ENCODE measurements at places on chromosomes 5 and 9. TPM values are rescaled to one million over a fixed set of nuclear protein-coding genes. Genes with fewer than 3 reads are reported as not detected.

DNA sequence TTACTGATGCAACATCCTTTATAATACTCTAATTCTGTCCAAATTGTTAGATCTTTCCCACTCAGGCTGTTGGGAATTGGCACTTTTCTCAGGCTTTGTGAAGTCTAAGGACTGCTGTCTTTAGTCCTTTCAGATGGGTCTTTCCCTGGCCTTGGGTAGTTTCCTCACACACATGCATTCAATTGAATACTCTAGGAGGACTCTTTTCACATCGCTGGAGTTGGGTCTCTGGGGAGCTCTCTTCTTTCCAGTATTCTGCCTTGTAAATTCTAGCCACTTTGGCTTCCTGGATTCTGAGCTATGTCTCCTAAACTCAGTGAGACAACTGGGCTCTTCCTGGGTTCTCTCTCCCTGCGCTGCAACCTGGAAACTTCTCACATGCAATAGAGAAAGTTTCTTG is 215.5 kb downstream of the SNX18 start:
- no peak overlapping the region for H3K4me3 ChIP-seq
- no peaks in the 10 kb centered on the region for H3K27me3 ChIP-seq
- DNase-seq = no peak
- no peaks in the 10 kb centered on the region for H3K36me3 ChIP-seq

GRCh38 chr9:76772686-76773445 is 8.6 kb downstream of the PCA3 start:
- no peaks in the 10 kb centered on the region for H3K4me1 ChIP-seq
- H3K36me3 ChIP-seq = no peaks in the 10 kb centered on the region
- no peak overlapping the region for H3K4me3 ChIP-seq
- no peaks in the 10 kb centered on the region for H3K27me3 ChIP-seq
- DNase-seq = no peak

DNA sequence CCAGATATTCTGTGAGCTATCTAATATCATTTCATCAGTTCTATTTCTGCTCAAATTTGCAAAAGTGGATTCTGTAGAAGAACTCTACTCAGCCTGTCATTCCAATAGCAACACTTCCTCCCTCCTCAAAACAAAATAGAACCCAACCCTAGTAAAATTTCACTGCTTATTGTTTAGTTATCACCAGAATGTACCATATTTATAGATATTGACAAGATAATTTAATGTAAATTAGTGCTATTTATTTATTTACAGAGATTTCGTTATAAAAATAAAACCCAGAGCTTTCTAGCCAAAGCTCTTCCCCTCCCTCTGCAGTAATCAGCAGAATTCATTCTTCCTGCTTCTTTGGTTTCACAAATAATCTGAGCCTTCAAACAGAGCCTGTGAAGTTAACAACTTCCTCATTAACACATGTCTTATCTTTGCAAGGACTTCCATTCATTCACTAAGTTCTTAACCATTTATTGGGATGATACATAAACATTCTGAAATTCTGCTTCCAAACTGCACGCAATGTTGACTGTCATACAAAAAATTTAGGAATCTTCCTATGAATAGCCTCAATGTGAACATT is 73.7 kb upstream of the PJA2 start:
- DNase-seq = no peak
- no peak overlapping the region for H3K4me3 ChIP-seq
- H3K36me3 ChIP-seq = no peaks in the 10 kb centered on the region
- peaks cover 44% of the 10 kb centered on the region for H3K4me1 ChIP-seq
- no peak overlapping the region for H3K27ac ChIP-seq
- H3K27me3 ChIP-seq = no peaks in the 10 kb centered on the region

DNA sequence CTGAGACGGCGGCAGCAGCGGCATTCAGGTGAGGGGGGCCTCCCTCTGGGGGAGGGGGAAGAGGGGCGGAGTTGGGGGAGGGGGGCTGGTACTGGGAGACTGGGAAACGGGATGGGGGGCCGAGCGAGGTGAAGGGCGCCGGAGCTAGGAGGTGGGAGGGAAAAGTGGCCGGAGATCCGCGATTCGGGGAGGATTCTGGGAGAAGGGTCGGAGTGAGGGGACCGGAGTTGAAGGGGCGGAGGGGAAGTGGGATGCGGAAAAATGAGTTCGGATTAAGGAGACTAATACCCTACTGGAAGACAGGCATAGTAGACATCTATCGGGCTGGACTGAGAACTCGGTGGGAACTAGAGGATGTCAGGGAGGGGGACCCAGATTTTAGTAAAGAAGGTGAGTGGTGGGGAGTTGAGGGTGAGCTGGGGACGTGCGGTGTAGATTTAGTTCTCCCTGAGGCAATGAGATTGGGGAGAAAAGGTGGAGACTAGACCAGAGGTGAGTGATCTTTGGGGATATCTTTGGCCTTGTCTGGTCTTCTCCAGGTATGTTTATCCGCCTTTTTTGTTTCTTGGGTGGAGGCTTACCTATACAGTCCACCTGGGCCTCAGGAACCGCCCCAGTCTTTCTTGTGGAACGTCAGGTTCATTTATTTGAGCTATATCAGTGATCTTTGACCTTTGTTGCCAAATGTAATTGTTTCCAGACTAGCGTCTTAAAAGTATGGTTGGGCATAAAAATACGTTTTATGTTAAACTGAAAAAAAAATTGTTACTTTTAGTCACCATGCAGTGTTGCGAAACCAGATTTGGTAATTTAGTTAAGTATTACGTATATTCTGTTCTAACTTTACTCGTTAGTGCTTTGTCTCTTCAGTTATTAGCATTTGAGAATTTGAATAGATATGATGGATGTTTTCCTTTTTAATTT is 632 bp downstream of the UBAP1 start:
- H3K4me3 ChIP-seq = peak overlapping the region; percentile 92
- DNase-seq = peak; percentile 67
- no peaks in the 10 kb centered on the region for H3K4me1 ChIP-seq

DNA sequence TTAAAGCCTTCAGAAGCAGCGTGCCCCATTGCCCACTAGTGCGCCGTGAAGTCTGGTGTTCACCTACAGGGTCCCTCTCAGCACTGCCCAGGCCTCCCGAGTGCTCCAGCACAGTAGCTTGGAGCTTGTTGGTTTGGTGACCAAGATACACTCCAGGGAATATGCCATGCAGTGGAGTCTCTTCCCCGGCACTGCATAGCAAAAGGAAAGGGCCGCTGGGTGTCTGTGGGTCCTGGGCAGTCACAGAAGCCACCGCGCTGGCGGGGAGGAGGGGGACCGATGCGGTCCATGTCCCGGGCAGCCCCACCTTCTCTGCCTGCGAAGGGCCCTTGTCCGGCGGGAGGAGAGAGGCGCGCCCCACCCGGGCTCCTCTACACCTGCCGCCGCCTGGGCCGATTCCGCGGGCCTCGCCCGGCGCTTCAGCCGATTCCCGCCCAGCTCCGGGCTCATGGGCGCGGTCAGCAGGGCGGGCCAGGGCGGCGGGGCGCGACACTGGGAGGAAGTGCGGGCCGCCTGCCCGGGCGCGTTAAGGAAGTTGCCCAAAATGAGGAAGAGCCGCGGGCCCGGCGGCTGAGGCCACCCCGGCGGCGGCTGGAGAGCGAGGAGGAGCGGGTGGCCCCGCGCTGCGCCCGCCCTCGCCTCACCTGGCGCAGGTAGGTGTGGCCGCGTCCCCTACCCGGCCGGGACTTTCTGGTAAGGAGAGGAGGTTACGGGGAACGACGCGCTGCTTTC is at the start of gene SYK:
TSS of gene SYK (plus strand) at position 579 of the 732 bp plus-strand sequence. CDS start 42,080 bp downstream, outside the sequence.
- peak; percentile 43 for DNase-seq
- H3K27me3 ChIP-seq = no peaks in the 10 kb centered on the region
- no peaks in the 10 kb centered on the region for H3K4me1 ChIP-seq
- peak within 1 kb of the TSS; percentile 50 for H3K4me3 ChIP-seq
- no peak within 1 kb of the TSS for H3K27ac ChIP-seq

DNA sequence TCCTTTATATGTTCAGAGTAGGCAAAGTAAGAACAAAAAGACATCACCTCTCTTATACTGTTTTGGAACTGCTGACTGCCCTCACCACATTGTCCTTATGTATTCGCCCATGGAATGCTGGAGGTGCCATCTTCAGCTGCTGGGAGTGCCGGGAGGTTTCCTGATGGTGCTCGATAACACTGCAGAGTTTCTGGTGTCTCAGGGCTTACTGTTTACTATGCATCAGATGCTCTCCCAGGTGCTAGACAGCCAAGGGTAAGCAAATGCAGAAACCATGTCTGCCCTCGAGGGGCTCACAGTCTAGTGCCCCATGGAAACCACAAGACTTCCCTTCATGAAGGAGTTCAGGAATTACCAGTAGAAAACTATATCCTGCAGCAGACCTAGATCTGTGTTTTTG is 70.1 kb upstream of the SMIM23 start:
- H3K4me3 ChIP-seq = no peak overlapping the region
- H3K27me3 ChIP-seq = no peaks in the 10 kb centered on the region
- no peak overlapping the region for H3K27ac ChIP-seq
- H3K36me3 ChIP-seq = no peaks in the 10 kb centered on the region
- no peak for DNase-seq
- H3K4me1 ChIP-seq = no peaks in the 10 kb centered on the region

GRCh38 chr9:97808415-97808814 is 44.6 kb upstream of the FOXE1 start:
- H3K4me3 ChIP-seq = no peak overlapping the region
- no peak overlapping the region for H3K27ac ChIP-seq

DNA sequence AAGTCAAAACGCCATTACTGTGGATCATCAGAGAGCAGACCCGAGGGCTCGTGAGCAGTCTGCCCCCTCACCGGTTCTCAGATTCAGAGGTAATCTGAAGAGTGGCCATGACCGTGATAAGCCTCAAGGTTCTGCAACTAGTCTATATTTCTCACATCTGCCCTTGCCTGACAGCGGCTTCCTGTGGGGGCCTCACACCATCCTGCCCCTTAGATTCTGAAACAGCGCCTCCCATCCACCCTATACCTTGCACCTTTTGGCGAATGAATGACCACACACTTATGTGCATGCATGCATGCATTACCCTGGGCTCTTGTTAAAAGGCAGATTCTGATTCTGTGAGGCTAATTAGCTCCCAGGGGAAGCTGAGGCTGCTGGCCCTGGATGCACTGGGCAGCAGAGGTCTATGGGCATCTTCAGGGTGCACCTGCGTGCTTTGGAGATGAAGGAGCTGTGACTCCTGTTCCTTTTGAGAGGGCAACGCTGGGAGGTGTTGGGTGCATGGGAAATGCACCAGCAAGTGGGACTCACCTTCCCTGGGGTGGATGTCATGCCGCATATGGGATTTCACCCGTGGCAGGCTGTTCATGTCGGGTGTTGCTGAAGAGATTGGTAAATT is 7.8 kb upstream of the GADD45G start:
- peaks cover 8% of the 10 kb centered on the region for H3K4me1 ChIP-seq
- no peak overlapping the region for H3K27ac ChIP-seq

- no peaks in the 10 kb centered on the region for H3K36me3 ChIP-seq
- DNase-seq = no peak
- H3K4me3 ChIP-seq = no peak overlapping the region
- peaks cover 2% of the 10 kb centered on the region for H3K4me1 ChIP-seq
These were observed 978 bp upstream of the UBE2B start for GRCh38 chr5:134370311-134370870.

DNA sequence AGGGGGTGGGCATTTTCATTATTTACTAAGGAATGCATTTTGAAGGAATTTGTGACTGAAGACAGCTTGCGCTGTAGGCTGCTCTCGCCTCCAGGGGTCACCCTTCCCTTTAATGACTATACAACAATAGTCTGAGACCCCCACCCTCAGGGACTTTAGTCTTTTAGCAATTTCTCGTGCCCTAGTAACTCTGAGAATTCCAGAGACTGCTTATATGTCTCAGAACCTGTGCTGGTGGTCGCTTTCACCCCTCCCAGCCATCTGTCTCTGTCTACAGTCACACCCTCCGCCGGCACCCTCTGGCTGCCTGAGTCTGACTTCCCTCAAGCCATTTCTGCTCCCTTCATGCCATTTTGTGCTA is 671.4 kb downstream of the NR2F1-AS1 start:
- H3K4me3 ChIP-seq = no peak overlapping the region
- H3K27ac ChIP-seq = no peak overlapping the region
- H3K4me1 ChIP-seq = peaks cover 28% of the 10 kb centered on the region
- DNase-seq = peak; percentile 74
- no peaks in the 10 kb centered on the region for H3K36me3 ChIP-seq

DNA sequence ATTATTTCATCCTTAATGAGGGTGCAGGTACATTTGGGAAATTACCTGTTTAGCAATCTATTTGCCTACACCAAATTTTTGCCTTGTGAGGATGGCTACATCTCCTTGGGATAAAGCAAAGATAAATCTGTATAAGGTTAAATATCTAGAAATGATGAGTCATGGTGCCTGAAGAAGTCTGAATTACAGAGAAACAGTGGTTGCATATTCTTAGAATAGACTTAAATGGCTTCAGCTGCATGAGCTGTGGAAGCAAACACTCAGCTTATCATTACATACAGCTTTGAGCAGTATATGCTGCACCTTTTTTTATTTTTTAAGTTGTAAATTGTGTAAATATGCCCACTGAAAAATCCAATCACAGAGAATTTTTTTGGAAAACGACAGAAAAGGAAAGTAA is 153.5 kb downstream of the RAPGEF6 start:
- H3K4me3 ChIP-seq = no peak overlapping the region
- no peaks in the 10 kb centered on the region for H3K4me1 ChIP-seq
- peaks cover 3% of the 10 kb centered on the region for H3K36me3 ChIP-seq
- H3K27me3 ChIP-seq = no peaks in the 10 kb centered on the region
- no peak for DNase-seq

GRCh38 chr5:120516805-120517204 is 52.7 kb downstream of the PRR16 start:
- no peaks in the 10 kb centered on the region for H3K36me3 ChIP-seq
- H3K4me3 ChIP-seq = no peak overlapping the region
- no peak overlapping the region for H3K27ac ChIP-seq
- no peaks in the 10 kb centered on the region for H3K27me3 ChIP-seq

GRCh38 chr5:73278693-73279092 is 105.7 kb downstream of the TMEM174 start:
- no peak for DNase-seq
- H3K4me3 ChIP-seq = no peak overlapping the region
- H3K27ac ChIP-seq = peak overlapping the region; percentile 45
- no peaks in the 10 kb centered on the region for H3K36me3 ChIP-seq

DNA sequence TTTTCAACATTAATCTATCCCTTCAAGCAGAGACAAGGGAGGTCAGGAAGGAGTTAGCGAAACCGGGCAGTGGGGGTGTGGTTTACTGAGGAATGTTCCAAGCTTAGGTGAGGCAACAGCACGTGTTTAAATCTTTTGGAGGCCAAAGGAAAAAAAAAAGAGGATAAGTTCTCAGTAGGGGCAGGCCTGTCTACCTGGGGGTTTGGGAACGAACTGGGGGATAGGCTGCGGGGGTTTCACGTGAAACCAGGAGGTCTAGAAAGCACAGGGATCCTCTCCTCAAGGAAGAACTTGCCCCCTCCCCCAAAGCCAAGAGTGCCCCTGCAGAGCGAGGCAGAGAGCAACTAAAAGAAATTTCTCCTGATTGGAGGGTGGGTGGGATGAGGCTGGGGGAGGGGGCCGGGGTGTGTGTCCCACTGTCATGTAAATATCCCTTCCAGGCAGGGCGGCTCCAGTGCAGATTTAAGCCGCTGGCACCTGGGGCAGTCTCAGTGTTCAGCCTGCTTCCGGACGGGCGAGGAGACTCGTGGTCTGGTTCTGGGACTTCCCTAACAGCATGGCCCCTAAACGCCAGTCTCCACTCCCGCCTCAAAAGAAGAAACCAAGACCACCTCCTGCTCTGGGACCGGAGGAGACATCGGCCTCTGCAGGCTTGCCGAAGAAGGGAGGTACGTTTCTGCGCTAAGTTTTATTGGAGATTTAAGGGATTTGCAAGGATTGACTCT is 5.5 kb upstream of the SET start:
- peak; percentile 59 for DNase-seq
- H3K27me3 ChIP-seq = no peaks in the 10 kb centered on the region
- peak overlapping the region; percentile 73 for H3K4me3 ChIP-seq
- H3K36me3 ChIP-seq = no peaks in the 10 kb centered on the region
- peaks cover 26% of the 10 kb centered on the region for H3K4me1 ChIP-seq

Gene BARX1
- not detected for total RNA-seq

Gene TRAF2
- total RNA-seq = 17.2 TPM

Gene SHC3
- 19.2 TPM for total RNA-seq

Gene DND1
- total RNA-seq = 0.60 TPM

Gene ALDOB
- not detected for total RNA-seq

Gene DDX4
- total RNA-seq = not detected

Gene TAS2R1
- not detected for total RNA-seq

Gene GALT
- total RNA-seq = 44.1 TPM

Data from lung (tissue), 17 donors.